ENCODE measurements at places on chromosomes 7 and 10.

- DNase-seq, result no peak
These were observed 81.5 kb upstream of the SMIM30 start for GRCh38 chr7:113199841-113200240.

DNA sequence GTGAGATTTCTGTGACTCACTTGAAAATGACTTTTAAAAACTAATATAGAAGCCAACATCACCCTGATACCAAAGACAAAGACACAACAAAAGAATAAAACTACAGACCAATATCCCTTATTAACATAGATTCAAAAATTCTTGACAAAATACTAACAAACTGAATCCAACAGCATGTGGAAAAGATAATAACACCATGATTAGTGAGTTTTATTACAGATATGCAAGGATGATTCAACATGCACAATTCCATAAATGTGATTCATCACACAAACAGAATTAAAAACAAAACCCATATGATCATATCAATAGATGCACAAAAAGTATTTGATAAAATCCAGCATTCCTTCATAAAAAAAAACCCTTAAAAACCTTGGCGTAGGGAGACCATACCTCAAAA lies 6.5 kb downstream of the MGAM start:
- DNase-seq, result no peak

- no peak for DNase-seq
These were observed 272.3 kb downstream of the ELFN1 start for GRCh38 chr7:1942243-1942940.

DNA sequence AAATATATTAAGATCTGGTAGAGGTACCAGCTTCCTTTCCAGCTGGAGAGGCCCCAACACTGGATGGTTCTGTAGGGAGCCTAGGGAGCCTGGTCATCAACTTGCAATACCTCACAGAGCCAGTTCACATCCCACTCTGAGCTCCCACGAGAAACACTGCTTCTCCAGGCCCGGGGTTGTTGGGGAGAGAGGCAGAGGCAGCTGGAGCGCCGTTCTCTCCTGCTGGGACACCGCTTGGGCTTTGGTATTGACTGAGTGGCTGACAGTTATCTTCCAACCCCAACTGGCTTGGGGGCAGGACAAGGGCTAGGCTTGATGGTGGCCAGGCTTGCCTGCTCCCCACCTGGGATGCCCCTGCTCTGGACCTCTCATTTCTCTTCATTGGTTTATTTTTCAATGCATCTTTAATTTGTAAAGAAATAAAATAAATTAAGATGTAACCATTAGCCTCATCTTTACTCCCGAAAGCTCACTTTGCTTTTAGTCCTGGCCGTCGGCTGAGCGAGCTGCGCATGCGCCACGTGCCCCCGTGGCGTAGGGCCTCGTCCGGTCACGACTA lies 10.0 kb upstream of the CHCHD1 start:
- peak; percentile 74 for DNase-seq

DNA sequence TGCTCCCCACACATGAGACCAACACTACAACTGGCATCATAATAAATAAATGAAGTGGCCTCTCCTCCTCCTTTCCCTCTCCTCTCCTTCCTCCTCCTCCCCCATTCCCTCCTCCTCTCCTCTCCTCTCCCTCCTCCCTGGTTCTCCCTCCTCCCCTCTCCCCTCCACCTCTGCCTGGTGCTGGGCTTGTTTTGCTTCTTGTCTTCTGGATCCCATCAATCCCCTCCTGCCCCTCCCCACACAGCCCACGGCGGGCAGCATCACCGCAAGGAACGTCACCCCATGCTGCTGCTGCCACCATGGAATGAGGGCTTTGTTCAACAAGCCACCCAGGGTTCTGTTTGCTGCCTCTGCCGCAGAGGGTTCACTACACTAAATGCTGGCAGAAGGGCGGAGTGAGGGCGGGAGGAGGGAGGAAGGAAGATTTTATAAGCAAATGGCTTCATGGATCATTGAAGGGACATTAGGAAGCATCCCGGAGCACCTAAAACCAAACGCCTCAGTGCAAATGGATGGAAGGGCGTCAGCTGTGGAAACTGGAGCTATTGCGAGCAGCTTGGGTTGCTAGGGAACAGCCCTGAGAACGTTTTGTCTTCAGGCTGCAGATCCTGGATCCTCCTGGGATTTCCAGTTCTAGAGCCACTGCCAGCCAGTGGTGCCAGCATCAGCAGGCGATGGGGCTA lies 379.7 kb upstream of the ZMIZ1 start:
- DNase-seq, result no peak

DNA sequence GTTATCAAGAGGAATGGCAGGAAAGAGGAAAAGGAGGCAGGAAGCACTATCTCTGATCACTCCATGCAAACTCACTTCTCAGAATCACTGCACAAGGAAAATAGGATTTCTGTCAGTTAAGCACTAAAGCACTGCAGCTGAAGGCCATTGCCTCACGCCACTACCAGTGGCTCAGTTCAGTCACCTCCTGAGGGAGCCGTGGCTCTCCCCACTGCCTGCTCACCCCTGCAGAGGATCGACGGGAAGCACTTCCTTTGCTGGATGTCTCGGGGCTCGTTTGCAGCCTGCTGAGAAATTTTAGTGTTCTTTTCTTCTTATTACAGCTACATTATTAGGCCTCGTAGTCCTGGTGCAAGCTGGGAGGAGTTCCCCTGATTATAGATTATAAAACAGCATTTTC lies 90.1 kb upstream of the ADCY1 start:
- DNase-seq, result no peak

Measured in activated T-cell treated with anti-CD3 and anti-CD28 coated beads for 48 hours (primary cell).